ENCODE measurements at places on chromosomes 11 and 22.
A peak's percentile ranks its signal among the peaks of the same experiment; 100 is the strongest.

GRCh38 chr11:5235364-5236095 lies 1.2 kb upstream of the HBD start:
- no peaks in the 10 kb centered on the region for H3K36me3 ChIP-seq
- no peaks in the 10 kb centered on the region for H3K4me1 ChIP-seq
- H3K27me3 ChIP-seq: no peaks in the 10 kb centered on the region
- no peak for DNase-seq

- H3K4me3 ChIP-seq: no peak overlapping the region
- no peak for DNase-seq
- peaks cover 31% of the 10 kb centered on the region for H3K27me3 ChIP-seq
- no peaks in the 10 kb centered on the region for H3K4me1 ChIP-seq
- no peaks in the 10 kb centered on the region for H3K36me3 ChIP-seq
Observed at GRCh38 chr22:37353839-37354238, 71.5 kb downstream of the CYTH4 start.

GRCh38 chr11:62402226-62402959 lies 16.4 kb upstream of the SCGB1A1 start:
- no peaks in the 10 kb centered on the region for H3K36me3 ChIP-seq
- DNase-seq: peak; percentile 84
- H3K4me3 ChIP-seq: no peak overlapping the region
- no peak overlapping the region for H3K27ac ChIP-seq

GRCh38 chr11:78070621-78071020 lies 7.0 kb downstream of the THRSP start:
- peaks cover 36% of the 10 kb centered on the region for H3K36me3 ChIP-seq
- DNase-seq: no peak
- no peak overlapping the region for H3K4me3 ChIP-seq
- H3K27me3 ChIP-seq: no peaks in the 10 kb centered on the region
- no peak overlapping the region for H3K27ac ChIP-seq

DNA sequence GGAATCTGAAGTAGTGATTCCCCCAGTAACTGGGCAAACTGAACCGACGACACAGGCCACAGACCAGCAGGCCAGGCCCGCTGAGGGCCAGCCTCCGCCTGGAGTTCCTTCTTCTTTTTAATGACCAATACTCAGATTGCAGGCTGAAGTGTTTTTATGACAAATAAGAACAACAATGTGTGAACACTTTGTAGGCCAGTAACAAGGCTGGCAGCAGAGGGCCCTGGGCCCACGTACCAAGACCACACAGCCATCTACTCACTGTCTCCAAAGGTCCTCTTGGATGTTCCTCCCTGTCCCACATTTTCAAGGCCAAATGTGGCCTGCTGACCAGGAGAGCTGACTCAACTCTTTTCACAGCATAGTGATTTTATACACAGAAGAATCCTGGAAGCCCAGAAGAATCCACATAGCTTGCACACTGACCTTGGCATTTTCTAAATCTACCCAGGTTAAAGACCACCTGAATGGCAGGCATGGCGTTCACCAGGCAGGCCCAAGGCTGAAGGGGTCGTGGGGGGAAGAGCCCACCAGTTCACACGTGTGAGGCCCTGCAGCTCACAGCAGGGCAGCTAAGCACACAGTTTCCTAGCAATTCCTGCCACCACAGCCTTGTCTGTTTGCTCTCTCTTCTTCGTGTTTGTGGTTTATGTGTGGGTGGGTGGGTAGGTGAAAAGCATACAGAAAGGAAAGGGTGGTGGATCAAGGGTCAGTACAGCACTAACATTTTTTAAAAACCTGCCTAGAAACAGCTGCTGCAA lies 13.3 kb downstream of the SMCO4 start:
- peaks cover 38% of the 10 kb centered on the region for H3K4me1 ChIP-seq
- H3K4me3 ChIP-seq: no peak overlapping the region
- peak; percentile 83 for DNase-seq
- no peaks in the 10 kb centered on the region for H3K27me3 ChIP-seq

- peaks cover 9% of the 10 kb centered on the region for H3K27me3 ChIP-seq
- H3K4me3 ChIP-seq: no peak overlapping the region
- H3K36me3 ChIP-seq: no peaks in the 10 kb centered on the region
- DNase-seq: no peak
- H3K27ac ChIP-seq: no peak overlapping the region
Observed at GRCh38 chr11:120674542-120674941, 163.0 kb downstream of the GRIK4 start.

DNA sequence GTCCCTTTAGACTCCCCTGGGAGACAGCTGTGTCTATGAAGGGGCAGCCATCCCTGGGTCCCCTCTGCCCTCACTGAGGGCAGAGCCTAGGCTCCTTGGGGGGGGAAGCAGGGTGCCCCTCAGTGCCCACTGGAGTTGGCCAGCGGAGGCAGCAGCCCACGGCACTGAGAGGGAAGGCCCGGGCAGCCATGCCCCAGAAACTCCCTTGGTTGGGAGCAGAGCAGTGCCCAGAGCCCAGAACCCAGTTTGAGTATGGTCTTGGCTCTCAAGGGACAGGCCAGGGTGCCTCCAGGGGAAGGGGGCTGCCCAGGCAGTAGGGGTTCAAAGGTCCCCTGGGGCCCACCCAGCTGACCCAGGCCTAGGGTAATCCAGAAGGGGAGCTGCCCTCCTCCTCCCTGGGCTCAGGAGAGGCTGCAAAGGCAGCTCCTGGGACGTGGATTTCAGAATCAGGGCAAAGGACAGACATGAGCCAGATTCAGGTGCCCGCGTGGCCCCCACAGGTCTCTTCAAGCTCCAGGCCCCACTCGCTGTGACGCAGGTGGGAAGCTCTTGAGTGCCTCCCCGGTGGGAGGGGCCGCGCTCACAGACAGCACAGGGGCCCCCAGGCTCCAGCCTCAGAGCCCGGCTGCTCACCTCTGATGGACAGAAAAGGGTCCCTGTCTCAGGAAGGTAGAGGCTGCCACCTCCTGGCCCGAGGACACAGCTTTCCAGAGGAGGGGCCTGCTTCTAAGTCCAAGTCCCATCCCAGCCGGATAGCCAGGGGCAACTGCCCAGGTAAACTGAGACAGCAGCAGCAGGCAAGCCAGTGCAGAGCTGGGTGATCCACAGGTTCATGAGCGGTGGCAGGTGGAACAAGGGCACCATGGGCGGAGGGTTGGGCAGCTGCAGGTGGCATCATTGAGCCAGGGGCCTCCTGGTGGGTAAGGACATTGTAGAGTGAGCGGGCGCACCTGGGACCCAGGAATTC lies 2.6 kb downstream of the C11orf21 start:
- no peaks in the 10 kb centered on the region for H3K4me1 ChIP-seq
- H3K4me3 ChIP-seq: no peak overlapping the region
- peak; percentile 85 for DNase-seq
- no peaks in the 10 kb centered on the region for H3K27me3 ChIP-seq
- H3K36me3 ChIP-seq: no peaks in the 10 kb centered on the region
- H3K27ac ChIP-seq: no peak overlapping the region

- H3K27ac ChIP-seq: no peak overlapping the region
- no peaks in the 10 kb centered on the region for H3K27me3 ChIP-seq
- no peak overlapping the region for H3K4me3 ChIP-seq
- DNase-seq: peak; percentile 80
- peaks cover 7% of the 10 kb centered on the region for H3K4me1 ChIP-seq
Observed at GRCh38 chr22:41347066-41347859, 34.5 kb upstream of the TEF start.

DNA sequence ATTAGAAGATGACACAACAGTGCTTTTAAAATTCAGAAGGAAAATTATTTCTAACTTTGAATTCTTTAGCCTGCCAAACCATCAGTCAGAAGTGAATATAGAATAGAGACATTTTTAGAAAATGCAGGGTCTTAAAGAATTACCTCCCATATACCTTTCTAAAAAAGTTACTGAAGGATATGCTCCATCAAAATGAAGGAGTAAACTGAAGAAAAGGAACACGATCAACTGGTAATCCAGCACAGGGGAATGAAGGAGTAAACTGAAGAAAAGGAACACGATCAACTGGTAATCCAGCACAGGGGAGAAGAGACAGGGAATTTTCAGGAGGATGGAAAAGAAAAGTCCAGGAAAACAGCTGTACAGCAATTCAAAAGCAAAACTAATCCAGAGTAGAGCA lies 75.4 kb upstream of the LDLRAD3 start:
- H3K27me3 ChIP-seq: no peaks in the 10 kb centered on the region
- no peaks in the 10 kb centered on the region for H3K36me3 ChIP-seq
- no peak overlapping the region for H3K27ac ChIP-seq
- no peaks in the 10 kb centered on the region for H3K4me1 ChIP-seq

DNA sequence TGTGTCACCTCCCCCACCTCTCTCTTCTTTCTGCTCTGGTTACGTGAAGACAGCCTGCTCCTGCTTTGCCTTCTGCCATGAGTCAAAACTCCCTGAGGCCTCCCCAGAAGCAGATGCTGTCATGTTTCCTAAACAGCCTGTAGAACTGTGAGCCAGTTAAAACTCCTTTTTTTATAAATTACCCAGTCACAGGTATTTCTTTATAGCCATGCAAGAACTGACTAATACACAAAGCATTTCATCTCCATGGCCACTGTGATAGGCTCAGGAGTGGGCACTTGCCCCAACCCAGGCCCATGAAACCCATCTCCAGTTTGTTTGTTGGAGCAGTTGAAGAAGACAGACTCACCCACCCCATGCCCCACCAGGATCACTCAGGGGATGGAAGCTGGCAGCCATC lies 253.3 kb upstream of the ISX start:
- no peaks in the 10 kb centered on the region for H3K27me3 ChIP-seq
- H3K4me1 ChIP-seq: no peaks in the 10 kb centered on the region
- no peak overlapping the region for H3K4me3 ChIP-seq
- H3K27ac ChIP-seq: no peak overlapping the region

- no peak overlapping the region for H3K27ac ChIP-seq
- no peaks in the 10 kb centered on the region for H3K27me3 ChIP-seq
- no peaks in the 10 kb centered on the region for H3K4me1 ChIP-seq
- H3K36me3 ChIP-seq: no peaks in the 10 kb centered on the region
- no peak overlapping the region for H3K4me3 ChIP-seq
Observed at GRCh38 chr22:17241576-17242330, 22.5 kb upstream of the ADA2 start.

DNA sequence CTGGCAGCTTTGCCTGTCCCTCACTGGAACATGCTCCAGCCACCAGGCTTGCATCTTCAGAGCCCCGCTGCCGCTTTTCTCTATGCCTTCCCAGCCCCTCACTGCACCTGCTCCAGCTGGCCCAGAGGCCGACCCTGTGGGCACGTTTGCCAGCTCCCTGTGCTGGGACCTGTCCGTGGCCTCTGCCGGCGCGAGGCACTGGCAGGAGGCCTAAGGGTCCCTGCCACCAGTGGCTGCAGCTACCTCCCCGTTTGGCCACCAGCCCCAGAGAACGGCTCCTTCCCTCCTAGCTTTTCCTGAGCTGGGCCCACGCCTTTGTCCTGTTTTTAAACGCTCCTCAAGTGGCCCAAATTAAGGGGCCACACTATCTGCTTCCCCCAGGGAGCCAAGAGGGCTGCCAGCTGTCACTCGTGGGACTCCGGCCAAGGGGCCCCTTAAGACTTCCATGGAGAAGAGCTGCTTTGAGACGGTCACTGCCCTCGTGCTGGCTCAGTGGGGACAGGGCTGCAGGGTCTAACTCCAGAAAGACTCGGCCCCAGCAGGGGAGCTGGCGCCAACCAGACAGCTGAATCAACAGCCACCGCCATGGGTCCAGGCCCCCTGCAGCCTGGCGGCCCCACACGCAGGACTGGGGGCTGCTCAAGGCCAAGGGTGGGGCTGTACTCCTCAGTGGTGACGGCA lies 24.6 kb upstream of the WNT7B start:
- H3K4me3 ChIP-seq: no peak overlapping the region
- H3K27me3 ChIP-seq: no peaks in the 10 kb centered on the region
- no peaks in the 10 kb centered on the region for H3K36me3 ChIP-seq
- H3K4me1 ChIP-seq: peaks cover 35% of the 10 kb centered on the region
- peak; percentile 65 for DNase-seq
- H3K27ac ChIP-seq: no peak overlapping the region

DNA sequence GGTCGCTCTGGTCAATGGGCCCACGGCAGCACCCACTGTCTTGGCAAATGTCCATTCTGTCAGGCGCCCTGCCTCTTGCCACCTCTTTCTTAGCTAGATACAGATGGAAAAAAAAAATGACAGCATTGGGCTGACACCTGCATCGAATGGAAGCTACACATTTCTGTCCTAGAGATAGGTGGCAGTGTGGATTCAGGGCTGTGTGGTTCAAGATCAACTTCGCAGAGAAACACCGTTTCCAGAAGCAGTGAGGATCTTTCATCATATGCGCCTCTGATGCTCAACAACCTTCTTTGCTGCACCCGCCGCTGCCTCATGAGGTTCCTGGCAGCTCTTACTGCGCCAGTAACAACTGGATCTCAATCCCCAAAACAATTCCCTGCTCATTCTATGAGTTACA lies 236.3 kb downstream of the KIRREL3 start:
- no peak overlapping the region for H3K4me3 ChIP-seq
- DNase-seq: no peak
- H3K27me3 ChIP-seq: no peaks in the 10 kb centered on the region

DNA sequence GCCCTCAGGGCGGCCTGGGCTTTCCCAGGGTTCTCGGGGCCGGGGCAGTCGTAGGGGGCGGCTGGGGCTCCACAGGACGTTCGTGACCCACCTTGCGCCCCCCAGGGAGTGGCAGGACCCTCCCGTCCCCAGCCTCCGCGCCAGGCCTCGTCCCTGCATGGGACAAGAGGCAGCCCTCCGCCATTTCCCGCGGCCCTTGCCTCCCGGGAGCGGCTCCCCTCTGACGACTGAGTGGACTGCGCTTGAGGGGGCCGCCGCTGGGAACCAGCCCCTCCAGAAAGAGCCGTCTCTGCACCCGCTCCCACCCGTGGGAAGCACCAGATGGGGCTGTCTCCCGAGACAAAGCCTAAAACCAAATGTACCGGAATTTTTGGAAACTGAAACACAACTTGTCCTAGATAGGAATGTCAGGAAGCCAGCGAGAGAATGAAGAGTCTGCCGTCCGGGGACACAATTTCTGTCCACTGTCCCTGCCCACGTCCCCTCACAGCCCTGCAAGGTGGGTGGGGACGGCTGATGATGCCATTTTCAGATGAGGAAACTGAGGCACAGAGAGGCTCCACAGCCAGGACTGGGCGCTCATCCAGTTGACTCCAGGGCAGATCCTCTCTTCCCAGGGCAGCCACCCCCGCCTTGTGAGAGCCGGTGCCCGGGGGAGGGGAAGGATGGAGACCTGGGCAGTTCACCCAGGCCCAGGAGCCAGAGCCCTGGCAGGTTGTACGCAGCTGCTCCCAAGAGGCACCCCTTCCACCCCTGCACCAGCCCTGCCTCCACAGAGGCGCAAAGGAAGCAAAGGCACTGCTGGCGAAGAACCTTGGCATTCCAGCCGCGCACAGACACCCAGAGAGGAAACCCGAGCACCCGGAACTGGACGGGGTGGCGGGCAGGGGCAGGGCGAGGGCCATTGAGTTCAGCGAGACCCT lies 18.1 kb upstream of the PICK1 start:
- DNase-seq: peak; percentile 44
- no peak overlapping the region for H3K4me3 ChIP-seq
- no peaks in the 10 kb centered on the region for H3K36me3 ChIP-seq
- H3K27ac ChIP-seq: no peak overlapping the region
